ENCODE measurements at places on chromosomes 12 and 14. TPM values are rescaled to one million over a fixed set of nuclear protein-coding genes. Genes with fewer than 3 reads are reported as not detected.

DNA sequence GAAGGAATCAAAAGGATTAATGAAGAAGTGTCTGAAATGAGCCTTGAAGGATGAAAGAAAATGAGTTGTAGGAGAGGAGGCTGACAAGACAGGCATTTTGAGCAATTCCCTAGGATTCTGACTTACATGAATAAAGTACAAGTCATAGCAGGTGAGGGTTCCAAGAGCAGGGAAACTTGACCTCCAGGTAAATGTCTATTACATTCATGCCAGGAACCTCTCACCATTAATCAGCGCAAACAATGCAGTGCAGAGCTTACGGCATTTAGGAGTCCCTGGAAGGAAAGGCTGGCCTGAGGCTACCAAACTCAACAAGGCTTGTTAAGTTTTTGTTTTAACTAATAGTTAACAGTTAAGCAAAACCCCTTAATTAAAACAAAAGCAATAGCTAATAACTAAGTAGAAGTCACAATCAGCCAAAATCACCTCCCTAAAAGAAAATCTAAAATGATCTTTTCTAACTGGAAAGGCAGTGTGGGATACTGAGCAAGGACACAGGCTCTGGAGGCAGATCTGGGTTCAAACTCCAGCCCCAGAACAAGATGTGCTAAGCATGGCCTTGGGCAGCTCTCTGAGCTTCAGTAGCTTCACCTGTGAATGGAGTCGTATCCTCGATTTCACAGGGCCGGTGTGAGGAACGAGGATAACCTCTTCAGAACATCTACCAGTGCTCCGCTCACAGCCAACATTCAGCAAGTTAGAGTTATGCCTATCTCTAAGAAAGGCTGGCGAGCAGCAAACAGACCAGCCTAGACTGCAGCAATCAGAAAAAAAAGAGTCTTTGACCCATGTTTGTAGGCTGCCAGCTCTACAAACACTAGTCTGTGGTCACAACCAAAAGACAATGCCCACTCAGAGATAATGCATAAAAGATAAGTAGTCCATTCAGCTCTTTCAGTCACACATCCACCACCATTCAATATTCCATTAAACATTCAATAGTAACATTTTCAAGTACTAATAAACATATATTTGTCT lies 16.9 kb downstream of the PPTC7 start:
- no peak for DNase-seq

DNA sequence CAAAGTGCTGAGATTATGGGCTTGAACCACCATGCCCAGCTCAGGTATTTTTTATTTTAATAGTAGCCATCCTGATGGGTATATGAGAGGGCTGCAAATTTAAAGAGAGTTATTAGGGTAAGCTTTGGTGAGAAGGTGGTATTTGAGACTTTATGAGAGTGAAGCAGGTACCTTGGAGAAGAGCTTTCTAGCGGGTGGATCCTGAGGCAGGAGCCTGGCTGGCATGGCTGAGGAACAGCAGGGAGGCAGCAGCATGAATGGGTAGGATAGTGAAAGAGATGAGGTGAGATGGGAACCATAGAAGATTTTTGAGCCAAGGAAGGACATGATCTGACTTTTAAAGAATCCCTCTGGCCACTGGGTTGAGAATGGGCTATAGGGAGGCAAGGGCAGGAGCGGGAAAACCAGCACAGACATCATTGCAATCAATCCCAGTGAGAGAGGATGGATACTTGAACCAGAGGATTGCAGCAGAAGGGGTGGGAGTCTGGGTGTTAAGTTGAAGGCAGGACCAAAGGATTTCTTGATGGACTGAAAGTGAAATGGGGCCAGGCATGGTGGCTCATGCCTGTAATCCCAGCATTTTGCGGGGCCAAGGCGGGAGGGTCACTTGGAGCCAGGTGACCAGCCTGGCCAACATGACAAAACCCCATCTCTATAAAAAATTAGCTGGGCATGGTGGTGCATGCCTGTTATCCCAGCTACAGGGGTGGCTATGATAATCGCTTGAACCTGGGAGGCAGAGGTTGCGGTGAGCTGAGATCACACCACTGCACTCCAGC lies 5.7 kb downstream of the SVOP start:
- DNase-seq, result no peak

Gene OR6C6
- total RNA-seq, result not detected

Gene PAPLN
- 3.0 TPM for total RNA-seq

All from fibroblast of the aortic adventitia (primary cell).